ENCODE measurements at places on chromosomes 3 and 15.

DNA sequence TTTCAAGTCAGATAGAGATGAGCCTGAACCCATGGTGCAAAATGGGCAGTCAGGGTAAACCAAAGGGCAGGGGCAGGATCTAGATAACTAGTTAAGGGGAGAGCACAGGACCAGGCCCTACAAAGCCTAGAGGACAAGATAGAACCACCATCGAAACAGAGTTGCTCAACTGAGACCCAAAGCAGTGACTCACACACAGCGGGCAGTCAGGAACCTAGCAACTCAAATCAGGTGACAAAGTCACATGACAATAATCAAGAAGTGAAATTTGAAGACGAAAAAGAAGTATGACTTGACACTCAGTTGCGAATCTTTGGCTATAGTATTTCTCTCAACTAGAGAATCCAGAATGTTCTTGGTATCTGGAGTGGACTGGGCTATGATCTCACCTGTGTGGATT is 136.0 kb upstream of the PTPRG start:
- no peak for DNase-seq

- no peak for DNase-seq
Measured at GRCh38 chr3:4754180-4755086, 224.8 kb upstream of the BHLHE40 start.

GRCh38 chr15:98755138-98755537 is 106.8 kb downstream of the IGF1R start:
- DNase-seq, result no peak

DNA sequence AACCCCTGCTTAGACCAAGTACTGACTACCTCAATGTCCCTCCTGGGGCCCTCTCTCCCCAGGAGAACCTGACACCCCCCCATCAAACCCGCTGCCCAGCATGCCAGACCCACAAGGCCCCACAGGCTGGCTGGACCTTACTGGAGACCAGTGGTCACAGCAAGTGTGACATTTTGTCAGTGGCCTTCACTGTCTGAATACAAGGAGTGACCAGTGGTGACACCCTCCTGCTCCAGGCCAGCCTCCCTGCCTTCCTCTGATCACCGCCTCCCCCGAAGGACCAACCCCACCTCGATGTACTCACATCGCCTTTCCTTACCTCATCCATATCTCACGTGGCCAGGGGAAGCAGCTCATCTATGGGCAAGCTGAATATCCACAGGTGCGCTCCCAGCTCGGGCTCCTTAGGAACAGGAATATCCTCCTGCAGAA is 62.1 kb upstream of the HERC1 start:
- DNase-seq, result no peak

DNA sequence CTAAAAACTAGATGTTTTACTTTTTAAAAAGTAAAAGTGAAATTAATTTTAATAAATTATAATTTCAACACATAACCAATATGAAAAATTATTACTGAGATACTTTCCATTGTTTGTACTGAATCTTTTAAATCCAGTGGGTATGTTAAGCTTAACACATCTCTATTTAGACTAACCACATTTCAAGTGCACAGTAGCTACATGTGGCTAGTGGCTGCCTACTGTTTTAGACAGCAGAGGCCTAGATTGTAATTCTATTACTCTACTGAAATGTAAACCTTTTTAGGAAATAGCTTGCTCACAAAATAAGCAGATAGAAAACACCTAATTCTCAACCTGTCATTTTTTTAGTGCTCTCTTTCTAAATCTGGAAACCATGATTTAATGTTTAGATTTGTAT is 4.9 kb downstream of the TCAIM start:
- DNase-seq, result no peak

Data from activated CD4-positive, alpha-beta T cell treated with anti-CD3 and anti-CD28 coated beads, Interleukin-2, amount 50 U/mL, for 16 hours (primary cell).